ENCODE measurements at places on chromosomes 7 and 10.

- DNase-seq: no peak
Measured at GRCh38 chr7:22578007-22578733, 78.2 kb upstream of the STEAP1B start.

- DNase-seq: no peak
Measured at GRCh38 chr10:107747851-107748250, 583.3 kb upstream of the SORCS1 start.

DNA sequence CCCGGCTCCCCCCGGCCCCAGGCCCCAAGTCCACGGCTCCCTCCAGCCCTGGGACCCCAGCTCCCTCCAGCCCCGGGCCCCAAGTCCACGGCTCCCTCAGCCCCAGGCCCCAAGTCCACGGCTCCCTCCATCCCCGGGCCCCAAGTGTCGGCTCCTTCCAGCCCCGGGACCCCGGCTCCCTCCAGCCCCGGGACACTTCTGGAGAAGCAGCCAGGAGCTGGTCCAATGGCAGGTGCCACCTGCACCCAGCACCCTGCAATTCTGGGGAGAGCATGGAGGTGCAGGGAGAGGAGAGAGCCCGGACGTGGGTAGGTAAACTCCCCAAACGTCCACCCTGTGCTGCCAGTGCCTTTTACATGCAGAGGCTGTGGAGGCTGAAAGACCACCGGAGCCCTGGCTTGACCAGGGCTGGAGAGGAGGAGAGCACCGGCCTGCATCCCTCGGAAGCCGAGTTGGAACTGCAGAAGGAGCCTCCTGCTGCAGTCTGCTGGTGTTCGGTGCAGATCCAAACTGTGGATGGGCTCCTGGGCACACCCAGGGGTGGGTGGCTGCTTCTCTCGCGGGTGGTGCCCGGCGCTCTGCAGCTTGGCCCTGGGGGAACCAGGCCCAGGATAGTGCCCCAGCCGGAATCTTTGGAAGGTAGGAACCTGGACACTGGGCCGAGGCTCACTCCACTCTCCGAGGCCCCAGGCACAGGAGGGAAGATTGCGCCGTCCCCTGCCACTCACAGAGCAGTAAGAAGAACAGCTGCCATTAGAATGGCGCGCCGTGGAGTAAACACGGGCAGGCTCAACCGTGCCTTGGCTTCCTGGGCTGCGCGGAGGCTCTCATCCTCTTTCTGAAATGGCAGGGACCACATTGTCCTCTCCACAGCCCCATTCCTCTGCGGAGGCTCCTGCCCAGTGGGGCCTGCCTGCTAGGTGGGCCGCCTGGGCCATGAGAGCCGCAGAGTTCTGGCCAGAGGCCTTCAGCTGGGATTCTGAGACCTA, 14.7 kb downstream of the SHH start:
- DNase-seq: no peak

DNA sequence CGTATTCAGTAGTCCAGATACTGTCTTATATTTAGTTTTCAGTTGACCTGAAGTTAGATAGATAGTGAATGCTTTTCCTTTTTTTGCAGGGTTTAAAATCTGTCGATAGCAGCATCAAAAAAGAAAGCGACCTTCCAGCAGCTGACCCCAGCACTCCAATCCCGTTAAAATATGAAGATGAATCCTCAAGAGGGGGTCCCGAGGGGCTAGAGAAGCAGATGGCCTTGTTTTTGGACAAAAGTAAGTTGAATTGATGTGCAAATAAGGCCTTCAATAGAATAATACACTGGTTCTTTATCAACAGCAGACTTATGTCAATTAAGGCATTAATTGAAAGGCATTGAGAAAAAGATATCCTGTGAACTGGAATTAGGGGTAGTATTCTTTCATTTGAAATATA, 18.7 kb downstream of the EDRF1 start:
- no peak for DNase-seq

DNA sequence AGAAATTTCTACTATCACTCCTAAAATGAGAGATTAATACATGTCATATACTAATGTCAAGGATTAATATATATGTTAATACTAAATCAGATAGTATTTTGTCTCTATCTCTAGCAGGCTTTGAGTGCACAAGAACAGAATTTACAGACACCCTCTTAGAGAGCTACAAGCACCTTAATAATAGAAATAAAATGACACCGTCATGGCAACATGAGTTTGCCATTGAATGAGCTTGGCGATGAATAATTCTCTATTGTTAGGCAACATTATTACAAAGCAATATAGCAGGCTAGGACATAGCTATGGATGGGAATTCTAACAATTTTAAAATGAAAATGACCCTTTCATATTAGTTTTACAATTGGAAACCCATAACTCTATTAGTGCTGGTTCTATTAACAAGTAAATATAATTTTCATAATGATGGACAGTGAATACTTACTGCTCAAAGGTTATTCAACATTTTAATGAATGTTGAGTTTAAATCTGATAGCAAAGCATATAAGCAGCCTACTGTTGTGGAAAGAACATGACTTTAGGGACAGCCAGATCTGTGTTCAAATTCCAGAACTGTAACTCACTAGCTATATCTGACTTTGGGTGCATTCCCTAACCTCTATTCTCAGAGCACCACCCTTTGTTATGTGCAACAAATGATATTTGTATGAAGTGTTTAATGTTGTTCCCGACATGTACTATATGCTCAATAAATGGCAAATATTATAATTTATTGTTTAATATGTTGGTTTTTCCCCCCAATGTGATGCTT, 184.5 kb upstream of the DKK1 start:
- no peak for DNase-seq

GRCh38 chr7:10211861-10212260, 761.8 kb upstream of the PHF14 start:
- no peak for DNase-seq

DNA sequence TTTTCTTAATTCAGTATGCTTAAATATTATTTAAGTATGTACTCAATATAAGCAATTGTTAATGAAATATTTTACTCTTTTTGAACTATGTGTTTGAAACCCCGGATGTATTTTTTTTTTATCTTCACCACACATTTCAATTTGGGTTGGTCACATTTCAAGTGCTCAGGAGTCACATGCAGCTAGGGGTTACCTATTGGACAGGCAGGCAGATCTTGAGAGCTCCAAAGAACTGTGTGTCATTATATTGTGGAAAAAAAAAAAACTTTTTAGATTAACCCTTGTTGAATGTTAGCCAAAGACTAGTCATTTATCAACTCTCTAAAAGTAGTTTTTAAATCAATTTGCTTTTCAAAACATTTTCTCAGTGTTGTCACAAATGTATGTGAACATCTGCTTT, 37.2 kb downstream of the IKZF1 start:
- no peak for DNase-seq

DNA sequence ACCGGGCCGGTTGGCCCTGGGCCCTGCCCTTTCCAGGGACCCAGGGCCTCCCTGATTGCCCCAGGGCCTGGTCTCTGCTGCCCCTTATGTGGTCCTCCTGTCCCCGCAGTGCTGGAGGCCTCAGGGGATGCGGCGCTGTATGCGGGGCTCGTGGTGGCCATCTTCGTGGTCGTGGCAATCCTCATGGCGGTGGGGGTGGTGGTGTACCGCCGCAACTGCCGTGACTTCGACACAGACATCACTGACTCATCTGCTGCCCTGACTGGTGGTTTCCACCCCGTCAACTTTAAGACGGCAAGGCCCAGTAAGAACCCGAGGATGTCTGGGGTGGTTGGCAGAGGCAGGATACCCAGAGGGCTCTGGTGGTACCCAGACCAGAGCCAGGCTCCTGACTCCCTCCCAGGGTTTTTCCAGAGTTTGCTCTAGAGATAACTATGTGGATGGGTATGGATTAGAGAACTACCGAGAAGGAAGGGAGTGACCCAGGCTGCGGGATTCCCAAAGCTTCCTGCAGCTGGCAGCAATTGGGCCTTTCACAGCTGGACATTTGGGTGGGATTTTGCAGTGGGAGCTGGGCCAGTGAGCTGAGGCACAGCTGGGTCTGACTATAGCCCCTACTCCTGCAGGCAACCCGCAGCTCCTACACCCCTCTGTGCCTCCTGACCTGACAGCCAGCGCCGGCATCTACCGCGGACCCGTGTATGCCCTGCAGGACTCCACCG, 28.1 kb upstream of the SLC29A3 start:
- DNase-seq: no peak

- DNase-seq: no peak
Measured at GRCh38 chr10:69179089-69179742, 818 bp upstream of the SUPV3L1 start.

Data from spinal cord (tissue), 10 donors.